ENCODE measurements at places on chromosomes 12 and 14.
A peak's percentile ranks its signal among the peaks of the same experiment; 100 is the strongest.

- no peak overlapping the region for H3K4me3 ChIP-seq
- H3K27ac ChIP-seq = no peak overlapping the region
- no peaks in the 10 kb centered on the region for H3K4me1 ChIP-seq
- DNase-seq = peak; percentile 77
- H3K36me3 ChIP-seq = no peaks in the 10 kb centered on the region
Measured at GRCh38 chr14:102125546-102125945, 14.2 kb upstream of the WDR20 start.

DNA sequence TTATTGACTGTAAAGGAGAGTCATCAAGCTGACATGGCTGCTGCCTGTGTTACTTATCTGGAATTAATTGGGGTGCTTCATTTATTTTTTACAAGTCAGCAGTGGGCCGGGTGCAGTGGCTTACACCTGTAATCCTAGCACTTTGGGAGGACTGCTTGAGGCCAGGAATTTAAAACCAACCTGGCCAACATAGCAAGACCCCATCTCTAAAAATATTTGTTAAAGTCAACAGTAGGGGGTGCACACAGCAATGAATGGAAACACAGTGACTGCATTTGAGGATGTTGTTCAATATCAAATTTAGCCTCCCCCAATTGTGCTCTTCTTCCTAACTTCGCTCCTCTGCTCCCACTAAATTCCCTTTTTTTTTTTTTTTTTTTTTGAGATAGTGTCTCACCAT lies 52.1 kb downstream of the ANKRD9 start:
- no peak overlapping the region for H3K27ac ChIP-seq
- H3K4me1 ChIP-seq = no peaks in the 10 kb centered on the region
- H3K27me3 ChIP-seq = no peaks in the 10 kb centered on the region
- no peak for DNase-seq

DNA sequence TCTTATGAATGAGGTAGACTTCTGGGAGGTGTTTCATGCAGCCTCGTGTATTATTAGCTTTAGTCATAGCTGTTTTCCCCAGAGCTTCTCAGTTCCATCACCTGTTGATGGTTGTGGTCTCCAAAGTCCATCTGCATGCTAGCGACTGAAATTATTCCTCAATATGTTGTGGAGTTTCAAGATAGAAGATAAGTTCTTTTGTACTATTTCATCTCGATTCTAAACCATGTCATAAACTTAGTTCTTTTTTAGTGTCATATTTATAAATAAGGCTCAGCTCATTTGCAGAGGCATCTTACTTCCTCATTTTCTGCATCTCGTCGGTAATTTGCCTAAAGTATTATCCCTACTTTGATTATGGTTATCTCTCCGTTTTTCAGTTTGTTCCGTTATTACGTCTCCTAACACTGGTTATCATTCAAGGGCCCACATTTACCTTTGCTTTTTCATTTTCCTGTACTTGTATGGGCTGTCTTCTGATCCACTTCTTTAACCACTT lies 119.1 kb downstream of the ITPR2 start:
- peaks cover 9% of the 10 kb centered on the region for H3K36me3 ChIP-seq
- H3K27me3 ChIP-seq = no peaks in the 10 kb centered on the region
- H3K4me1 ChIP-seq = no peaks in the 10 kb centered on the region
- H3K27ac ChIP-seq = no peak overlapping the region
- H3K4me3 ChIP-seq = no peak overlapping the region

GRCh38 chr14:32189811-32190210 lies 12.0 kb upstream of the RNU6-7 start:
- no peak for DNase-seq
- H3K4me3 ChIP-seq = no peak overlapping the region
- H3K4me1 ChIP-seq = no peaks in the 10 kb centered on the region
- H3K27ac ChIP-seq = no peak overlapping the region
- H3K27me3 ChIP-seq = no peaks in the 10 kb centered on the region
- H3K36me3 ChIP-seq = no peaks in the 10 kb centered on the region

All from small intestine (tissue), 16 donors.